ENCODE measurements at places on chromosomes 12 and 14.
A peak's percentile ranks its signal among the peaks of the same experiment; 100 is the strongest.

GRCh38 chr14:55359307-55359706 is 52.3 kb downstream of the ATG14 start:
- DNase-seq, result no peak

GRCh38 chr12:87272851-87273250 is 756.4 kb downstream of the C12orf50 start:
- no peak for DNase-seq

DNA sequence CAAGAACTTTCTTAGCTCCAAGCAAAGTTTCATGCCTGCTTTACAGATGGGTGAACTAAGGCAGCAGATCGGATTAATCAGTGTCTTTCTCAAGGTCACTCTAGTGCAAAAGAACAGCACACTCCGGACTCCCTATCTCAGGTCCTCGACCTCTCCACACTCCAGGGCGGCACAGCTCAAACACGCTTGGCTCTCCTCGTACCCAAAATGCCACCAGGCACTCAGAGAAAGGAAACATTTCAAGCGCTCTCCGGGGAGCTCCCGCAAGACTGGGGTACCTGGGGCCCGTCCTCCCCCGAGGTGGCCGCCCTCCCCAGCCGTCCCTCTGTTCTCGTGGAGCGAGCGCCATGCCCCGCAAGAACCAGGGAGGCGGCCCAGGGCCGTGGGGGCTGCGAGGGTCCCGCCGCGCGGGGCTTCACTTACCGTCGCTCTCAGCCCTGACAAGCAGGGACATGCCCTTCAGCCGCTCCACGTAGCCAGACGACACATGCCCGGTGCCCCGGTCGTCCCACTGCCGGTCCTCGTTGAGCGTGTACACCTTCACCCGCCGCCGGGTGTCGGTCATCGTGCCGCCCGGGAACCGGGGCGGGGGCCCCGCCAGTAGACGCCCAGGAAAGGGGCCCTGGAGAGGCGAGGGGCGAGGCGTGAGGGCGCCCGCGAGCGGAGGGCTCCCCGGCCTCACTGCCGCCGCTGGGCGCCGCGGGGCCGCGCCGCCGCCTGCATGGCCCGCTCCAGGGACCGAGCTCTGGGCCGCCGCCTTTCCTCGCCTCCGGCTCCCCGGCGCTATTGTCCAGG is 830 bp downstream of the PPP4R3A start:
- peak; percentile 19 for DNase-seq

DNA sequence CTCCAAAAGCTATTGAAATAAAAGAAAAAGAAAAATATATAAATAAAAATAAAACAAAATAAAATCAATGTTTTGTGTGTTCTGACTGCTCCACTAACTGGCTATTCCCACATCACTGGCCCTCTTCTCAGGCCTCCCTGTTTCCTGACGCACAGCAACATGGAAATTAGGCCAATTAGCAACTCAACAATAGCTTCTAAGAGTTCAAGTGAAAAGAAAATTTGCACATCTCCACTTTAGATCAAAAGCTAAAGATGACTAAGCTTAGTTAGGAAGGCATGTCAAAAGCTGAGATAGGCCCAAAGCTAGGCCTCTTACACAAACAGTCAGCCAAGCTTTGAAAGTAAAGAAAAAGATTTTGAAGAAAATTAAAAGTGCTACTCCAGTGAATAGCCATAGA is 200.8 kb downstream of the DUSP6 start:
- DNase-seq, result no peak

- DNase-seq, result no peak
Measured at GRCh38 chr12:31952418-31952817, 6.8 kb upstream of the RESF1 start.

GRCh38 chr14:21440859-21441258 is 15.1 kb downstream of the CHD8 start:
- no peak for DNase-seq

- no peak for DNase-seq
Measured at GRCh38 chr12:1835211-1836131, 15.1 kb downstream of the LRTM2 start.

DNA sequence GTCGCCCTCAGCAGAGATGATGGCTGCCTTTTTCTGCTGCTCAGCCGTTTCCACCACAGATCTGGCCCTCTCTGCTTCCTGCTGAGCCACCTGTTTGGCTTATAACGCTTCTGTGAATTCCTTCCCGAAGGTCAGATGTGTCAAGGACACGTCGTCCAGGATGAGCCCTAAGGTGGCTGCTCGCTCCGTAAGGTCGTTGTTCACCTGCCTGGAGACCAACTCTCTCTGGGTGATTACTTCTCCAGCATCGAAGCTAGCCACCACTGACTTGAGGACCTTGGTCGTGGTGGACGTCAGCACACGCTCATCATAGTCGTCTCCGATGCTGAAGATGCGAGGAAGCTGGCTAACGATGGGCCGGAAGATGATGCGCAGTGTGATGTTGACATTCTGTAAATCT is 11.7 kb upstream of the ASB8 start:
- DNase-seq, result no peak

- no peak for DNase-seq
Measured at GRCh38 chr14:96016501-96017160, 22.5 kb upstream of the C14orf132 start.

DNA sequence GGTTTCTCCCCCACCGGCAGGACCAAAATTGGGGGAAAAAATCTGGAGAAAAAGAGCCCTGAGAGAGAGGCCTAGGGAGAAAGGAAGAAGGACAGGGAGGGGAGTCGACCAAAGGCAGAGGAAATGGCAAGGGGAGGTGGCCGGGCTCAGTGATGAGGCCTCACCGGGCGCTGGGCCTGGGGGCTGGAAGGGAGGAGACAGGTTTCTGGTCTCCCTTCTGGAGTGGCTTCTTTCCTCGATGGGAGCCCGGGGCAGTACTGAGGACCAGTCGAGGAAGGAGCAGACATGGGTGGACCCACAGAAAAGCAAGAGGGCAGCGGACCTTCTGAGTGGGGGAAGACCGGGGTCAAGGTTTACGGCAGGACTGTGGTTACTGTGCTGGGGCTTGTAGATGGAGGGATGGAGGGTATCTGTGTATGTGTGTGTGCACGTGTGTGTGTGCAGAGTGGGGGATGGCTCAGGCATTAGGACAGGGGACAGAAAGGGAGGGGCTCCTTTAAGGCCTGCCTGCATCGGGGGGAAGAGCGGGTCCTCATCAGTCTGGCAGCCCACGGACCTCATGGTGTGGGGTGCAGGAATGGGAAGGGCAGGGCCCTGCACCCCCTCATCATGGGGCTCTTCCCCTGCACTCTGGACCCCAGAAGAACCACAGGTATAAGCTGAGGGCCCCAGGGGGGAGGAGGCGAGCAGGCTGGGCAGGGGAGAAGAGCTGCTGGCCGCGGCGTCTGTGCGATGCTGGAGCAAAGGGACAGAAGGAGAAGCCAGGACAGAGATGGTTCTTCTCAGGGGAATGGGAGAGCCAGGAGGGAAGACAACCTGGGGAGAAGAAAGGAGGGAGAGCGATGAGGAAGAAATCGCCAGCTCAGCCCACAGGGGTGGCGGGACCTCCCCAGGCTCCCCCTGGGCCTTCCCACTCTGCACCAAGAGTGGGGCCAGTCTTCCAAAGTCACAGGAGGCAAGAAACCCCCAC is 15.1 kb upstream of the RPLP0 start:
- DNase-seq, result no peak

- DNase-seq, result peak; percentile 21
Measured at GRCh38 chr14:91244501-91244901, at the start of gene GPR68. GPR68 (minus strand) TSS chr14:91244704; CDS start chr14:91235050, 9,654 bp downstream.

GRCh38 chr14:70934084-70934483 is 26.8 kb downstream of the PCNX1 start:
- DNase-seq, result no peak

- DNase-seq, result no peak
Measured at GRCh38 chr14:77052281-77053044, 24.0 kb upstream of the IRF2BPL start.

DNA sequence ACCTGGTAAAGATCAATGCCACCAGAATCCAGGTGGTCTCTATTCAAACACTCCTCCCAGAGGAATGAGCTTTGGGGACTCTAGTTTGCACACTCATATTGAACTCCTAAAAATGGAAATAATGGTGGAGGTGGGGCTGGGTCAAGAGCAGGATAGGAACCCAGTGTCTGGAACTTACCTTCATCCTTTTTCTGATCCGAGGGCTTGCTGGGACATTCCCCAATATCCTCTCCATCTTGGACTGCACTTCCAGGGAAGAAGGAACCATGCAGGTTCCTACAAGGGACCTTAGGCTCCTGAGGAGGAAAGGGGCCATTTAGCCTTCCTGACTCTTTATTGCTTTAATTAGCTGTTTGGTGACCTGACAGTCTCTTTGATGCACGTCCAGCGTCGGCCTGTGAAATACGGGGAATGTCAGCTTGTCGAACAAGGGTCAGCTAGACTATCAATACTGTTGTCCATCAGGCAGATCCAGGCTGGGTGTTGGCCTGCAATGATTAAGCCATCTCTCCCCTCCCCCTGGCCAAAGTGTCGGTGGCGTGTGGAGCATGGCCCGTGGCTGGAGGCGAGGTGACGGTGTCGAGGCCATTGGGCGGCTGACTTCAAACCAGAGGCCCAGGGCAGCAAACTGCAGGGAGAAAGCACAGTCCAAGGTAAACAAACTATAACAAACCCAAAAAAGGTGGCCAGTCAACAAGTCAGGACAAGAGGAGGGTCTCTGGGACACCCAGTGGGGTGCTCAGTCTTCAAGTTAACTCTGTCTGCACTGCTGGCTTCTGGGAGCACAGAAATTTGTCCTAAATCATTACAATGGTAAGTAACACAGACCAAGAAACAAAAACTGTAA is 405.2 kb upstream of the TBX3 start:
- DNase-seq, result no peak

DNA sequence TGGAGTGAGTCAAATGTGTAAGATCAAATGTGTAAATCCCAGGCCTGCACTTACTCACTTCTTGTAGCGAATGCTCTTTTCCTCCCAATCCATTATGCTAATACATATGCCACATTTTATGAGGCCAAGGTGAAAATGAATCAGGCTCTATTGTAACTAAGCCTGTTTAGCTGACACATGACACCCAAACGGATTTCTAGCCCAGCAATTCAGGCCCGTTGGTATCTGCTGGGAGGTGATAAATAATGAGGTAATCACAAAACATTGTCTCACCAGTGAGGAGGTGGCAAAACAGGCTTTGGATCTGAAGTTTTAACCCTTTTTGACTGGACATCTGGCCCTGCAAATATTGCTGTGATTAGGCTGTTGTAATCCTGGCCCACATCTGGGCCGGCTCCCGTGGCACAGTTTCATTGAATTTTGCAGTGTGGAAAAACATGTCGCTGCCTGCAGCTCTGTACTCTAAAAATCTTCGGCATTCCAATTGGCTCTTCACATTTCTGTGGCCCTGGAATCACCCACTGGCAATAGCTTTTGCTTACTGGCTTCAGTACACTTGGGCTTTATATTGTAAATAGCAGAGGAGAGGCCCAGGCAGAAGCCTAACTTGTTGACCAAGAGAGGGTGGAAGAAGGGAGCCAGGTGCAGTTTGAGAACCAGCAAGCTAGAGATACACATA is 106.1 kb downstream of the PAX9 start:
- DNase-seq, result no peak

- no peak for DNase-seq
Measured at GRCh38 chr12:96060041-96060440, 24.7 kb upstream of the LTA4H start.
